ENCODE measurements at places on chromosomes 4 and X.

- no peak for DNase-seq
Observed at GRCh38 chrX:132481449-132481848, 7.4 kb downstream of the MBNL3 start.

DNA sequence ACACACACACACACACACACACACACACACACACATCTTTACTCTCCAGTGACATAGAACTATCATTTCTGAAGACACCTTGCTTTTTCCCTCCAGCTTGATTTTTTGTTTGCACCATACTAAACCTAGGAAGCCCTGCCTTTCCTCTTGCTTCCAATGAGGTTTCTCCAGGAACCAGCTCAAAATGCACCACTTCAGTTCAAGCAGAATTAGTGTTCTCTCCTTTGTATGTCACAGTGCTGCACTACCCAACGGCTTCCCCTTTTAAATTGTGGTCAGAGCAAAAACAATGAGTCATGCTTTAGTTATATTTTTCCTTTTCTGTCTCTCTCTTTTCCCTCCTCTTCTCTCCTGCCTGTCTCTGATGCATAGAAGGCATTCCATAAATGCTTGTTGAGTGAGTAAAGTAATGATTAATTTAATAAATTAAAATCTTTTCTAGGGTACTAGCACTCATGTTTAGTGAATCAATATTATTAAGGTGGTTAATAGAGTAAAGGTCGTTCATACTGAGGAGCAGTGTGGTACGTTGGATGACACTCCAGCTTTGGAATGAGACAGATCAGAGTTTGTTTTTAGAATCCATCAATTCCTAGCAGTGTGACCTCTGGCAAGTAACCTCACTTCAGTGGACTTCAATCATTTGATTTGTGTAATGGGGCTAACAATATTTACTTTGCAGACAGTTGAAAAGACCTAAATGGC is 5.9 kb downstream of the RTL3 start:
- no peak for DNase-seq

DNA sequence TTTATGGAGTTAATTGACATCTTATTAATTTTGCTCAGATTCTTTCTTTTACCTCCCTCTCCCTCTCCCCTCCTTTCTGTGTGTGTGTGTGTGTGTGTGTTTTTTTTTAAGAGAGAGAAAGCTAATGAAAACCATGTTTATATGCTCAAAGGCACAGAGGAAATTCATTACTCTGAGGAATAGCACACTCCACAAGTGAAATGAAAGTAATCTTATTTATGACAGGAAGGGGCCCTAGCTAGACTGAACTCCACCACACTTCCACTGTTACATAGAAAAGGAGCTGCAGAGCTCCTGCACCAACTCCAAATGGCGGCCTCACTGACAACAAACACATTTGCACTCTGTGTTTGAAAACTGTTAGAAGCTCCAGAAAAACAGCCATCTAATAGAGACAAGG is 150.6 kb downstream of the RASL11B start:
- DNase-seq: no peak

GRCh38 chr4:152064753-152065152 is 303.9 kb upstream of the GATB start:
- no peak for DNase-seq

DNA sequence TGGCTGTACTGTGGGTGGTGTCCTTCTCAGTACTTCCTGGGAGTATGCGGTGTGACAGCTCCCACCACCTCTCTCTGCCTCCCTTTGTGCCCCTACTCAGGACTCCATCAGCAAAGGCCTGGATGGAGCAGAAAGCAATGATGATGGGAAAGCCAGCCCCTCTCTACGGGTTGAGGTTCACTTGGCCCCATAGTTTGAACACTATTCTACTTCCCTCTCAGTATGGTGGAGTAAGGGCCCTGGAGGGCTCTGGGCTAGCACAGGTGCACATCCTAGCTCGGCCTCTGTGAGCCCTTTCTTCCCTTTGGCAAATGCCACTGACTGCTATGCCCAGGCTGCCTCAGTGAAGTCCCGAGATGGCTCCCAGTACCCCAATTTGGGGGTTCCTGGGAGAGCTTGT is 31.0 kb downstream of the PRPS1 start:
- no peak for DNase-seq

GRCh38 chrX:650811-651210 is 20.2 kb downstream of the SHOX start:
- no peak for DNase-seq

DNA sequence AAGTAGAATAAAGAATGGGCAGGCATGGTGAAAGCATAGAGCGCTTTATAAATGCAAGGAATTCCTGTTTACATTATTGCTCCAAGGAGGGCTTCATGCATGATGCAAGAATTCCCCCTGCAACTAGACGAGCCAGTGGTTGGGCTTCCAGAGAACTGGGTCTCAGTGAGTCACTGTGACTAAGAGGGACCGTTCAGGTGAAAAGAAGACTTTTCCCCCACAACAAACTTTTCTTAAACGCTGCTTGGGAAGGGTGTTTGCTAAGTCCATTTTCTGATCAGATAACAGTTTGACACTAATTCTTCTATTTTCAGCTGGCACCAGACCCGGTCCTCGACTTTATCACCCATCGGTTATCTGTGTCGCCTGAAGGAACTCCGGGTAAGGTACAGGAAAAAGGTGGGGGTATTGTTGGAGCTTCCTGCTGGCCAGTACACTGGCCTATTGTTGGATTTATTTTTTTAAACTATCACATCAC is 40.1 kb downstream of the LDB2 start:
- no peak for DNase-seq

DNA sequence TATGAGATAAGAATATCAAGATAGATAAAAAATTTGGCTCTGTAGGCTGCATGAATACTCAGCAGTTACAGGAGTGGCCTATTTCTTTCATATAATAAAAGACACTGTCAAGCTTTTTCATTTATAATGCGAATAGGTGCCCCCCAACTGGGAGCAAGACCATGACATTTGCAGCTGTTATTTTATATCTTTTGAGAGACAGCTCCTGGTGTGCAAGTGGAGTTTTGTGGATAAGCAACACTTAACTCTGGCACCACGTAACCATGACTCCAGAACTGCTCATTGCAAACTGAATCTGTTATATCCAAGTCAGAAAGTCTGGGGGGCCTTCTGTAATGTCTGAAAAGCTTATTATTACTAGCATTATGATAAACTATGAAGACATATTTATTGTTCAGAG is 1372.4 kb downstream of the C4orf33 start:
- no peak for DNase-seq

DNA sequence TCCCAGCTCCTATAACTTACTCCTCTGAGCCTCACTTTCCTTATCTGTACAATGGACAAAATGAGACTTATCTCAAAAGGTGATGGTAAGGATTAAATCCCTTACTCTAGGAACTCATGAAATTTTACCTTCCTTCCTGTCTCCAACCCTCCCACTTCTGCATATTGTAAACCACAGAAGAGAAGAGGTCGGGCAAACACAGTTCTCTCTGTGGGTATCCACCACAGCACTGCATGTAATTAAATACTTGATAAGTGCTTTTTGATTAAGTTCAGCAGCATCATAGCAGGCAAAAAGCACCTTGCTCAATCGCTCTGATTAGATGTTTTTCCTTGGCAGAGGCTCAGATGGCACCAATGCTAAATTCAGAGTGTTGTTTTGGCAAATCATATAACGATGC is 17.3 kb upstream of the TMEM192 start:
- DNase-seq: no peak

DNA sequence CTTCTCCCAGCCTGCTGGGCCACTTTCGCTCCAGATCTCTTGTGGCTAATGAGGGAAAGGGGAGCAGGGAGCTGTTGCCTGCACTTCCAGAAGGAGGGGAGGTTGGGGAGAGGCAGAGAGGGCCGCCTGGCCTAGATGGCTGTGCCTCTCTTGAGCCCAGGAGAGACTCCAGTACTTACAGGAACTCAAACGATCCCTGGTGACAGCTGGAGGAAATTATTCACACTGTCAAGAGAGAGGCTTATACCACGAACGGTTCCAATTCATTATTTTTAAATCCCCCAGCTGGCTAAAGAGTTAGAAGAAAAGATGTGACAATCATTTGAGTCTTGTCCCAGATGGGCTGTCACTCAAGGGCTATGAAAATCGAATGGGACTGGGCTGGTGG is 96.1 kb downstream of the PHKA2 start:
- no peak for DNase-seq

DNA sequence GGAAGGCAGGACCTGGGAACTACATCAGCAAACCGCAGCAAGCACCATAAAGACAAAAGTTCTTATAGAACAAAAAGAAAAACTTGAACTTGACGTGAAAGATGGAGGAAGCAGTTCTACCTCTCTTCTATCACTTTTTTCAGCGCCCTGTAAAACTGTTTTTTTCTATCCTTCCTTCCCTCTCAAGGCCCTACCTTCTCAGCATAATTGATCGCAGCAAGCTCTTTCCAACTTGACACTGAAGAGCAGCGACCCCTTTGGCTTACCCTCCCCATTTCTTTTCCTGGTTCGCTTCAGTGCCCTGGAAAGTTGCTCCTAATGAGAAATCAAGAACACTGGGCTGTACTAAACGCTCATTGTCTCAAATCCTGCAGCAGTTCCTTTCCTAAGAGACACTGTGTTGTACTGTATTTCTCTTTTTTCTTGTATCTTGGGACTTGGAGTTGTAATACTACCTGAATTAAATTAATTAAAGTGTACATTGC is 150.6 kb upstream of the SLC4A4 start:
- no peak for DNase-seq

- no peak for DNase-seq
Observed at GRCh38 chr4:3864742-3865721, 98.8 kb downstream of the ADRA2C start.

- no peak for DNase-seq
Observed at GRCh38 chrX:45422216-45422925, 221.7 kb upstream of the DIPK2B start.

- DNase-seq: no peak
Observed at GRCh38 chr4:142595222-142595871, 250.8 kb downstream of the INPP4B start.

DNA sequence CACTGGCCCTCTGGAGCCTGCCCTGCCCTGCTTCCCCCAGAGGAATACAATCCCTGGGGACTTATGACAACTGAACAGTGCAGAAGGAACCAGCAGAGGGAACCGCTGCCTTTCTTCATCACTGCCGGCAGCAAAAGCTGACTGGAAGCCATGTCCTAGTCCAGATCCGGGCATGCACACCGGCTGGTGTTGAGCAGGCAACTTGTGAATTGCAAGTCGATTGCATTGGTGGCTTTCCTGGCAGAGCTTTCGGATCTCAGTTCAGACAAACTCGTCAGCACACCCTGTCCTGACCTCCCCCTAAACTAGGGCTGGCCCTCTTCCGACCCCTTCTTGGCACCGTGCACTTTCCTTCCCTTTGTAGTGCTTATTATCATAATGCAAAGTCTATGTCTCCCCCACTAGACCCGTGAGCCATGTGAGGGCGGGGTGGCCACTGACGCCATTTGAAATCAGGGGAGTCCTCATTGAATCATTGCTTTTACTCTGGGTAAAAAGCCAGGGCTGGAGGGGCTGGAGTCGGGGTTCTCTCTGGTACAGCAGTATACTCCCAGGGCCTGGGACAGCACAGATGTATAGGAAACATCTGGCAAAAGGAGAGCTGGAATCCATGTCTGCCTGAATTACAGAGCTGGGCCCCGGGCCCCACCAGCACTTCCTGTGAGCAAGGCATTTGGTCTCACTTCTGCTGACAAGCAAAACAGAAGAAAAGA is 1.8 kb downstream of the ARHGAP4 start:
- DNase-seq: no peak

DNA sequence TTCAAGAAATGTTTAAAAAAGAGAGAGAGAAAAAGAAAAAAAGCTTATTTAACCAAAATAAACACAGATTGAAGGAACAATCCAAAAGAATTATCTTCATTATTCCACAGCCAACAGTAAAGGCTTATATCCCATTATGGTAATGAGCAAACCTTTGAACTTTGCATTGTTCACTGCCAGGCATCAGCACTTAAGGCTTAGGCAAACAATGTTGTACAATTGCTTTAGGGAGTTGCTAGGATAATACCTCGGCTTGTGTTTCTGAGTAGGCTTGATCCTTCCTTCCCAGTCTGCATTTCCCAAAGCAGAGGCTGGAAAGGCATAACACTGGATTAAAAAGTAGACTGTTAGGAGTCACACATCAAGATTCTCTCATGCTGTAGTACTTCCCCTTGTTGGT is 352.7 kb upstream of the IGFBP7 start:
- no peak for DNase-seq

All from T-helper 17 cell (primary cell).